ENCODE measurements at places on chromosomes 11 and 22.

- no peak for DNase-seq
These were observed 6.0 kb upstream of the CD248 start for GRCh38 chr11:66322732-66323427.

- no peak for DNase-seq
These were observed 50.3 kb downstream of the TEAD1 start for GRCh38 chr11:12724301-12725054.

DNA sequence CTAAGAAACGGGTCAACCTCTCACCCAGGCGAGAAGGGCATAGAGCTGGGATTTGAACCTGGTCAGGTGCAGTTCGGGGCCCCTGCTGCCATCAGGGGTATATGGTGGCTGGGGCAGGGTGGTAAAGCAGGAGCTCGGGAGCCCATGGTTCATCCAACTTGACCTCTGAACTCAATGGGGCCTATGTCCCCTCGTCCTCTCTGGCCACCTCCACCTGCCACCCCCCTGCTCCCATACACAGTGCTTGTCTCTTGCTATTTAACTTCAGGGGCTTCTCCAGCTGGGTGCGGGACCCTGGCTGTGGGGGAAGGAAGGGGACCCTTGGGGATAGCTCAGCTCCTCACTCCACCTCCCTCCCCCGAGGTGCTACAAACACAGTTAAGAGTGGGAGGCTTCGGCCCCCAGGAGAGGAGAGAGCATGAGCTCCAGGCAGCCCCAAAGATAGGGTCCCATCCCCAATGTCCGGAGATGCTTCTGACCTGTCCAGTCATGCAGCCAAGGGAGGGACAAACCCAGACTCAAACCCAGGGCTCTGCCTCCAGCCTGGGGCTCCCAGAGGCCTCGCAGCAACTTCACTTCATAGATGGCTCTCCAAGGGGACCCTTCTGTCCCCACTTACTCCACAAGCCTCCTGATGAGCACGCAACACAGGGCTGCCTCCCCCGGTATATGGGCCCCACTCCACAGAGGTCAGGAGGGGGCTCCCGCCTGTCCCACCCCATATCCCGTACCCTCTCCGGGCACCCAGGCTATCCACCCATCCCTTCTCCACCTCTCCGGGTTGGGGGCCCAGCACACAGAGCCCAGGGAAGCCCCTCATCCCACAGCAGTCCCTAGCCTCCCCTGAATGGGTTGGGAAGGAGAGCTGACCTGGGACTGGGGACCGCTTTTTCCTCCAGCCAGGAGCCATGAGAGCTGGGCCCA is 712 bp downstream of the IL2RB start:
- DNase-seq = no peak

DNA sequence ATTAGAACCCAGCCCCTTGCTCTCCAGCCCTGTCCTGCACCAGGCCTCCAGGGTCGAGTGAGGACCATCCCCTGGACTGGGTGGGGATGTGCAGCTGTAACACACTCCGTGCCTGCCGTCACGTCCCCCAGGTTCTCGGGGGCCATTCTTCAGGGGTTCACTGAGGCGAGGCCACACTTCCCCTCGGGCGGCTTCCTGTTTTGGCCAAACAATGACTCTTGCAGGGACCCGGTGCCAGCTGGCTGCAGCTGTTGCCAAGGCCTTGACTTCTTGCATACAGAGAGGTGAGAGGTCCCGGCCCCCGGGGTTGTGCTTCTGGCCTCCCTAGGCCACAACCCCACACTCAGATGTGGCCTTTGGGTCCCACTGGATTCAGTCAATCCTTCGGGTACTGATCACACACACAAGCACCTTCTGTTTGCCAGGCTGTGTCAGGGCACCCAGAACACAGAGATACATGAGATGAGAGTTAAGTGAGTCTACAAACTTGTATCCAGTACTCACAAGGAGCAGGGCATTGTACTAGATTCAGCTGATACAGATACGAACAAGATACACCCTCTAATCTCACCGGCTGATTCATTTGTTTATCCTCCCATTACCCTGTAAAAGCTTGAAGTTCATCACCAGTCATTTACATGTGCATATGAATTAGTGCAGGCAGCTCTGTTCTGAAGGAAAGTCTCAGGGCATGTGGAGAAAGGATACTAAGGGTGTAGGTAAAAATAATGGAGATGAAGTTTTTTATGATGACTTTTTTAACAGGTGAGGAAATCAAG is 32.9 kb downstream of the LRRC32 start:
- DNase-seq = no peak
